ENCODE measurements at places on chromosomes 11 and 22. TPM values are rescaled to one million over a fixed set of nuclear protein-coding genes. Genes with fewer than 3 reads are reported as not detected.

The ASPHD2 gene
- total RNA-seq: 6.5 TPM

The MOGAT2 gene
- total RNA-seq: not detected

The SNU13 gene
- total RNA-seq: 149 TPM

The SEC14L6 gene
- total RNA-seq: 8.1 TPM

The DEUP1 gene
- not detected for total RNA-seq

The MUC6 gene
- total RNA-seq: not detected

The MS4A15 gene
- total RNA-seq: not detected

The HTR3B gene
- total RNA-seq: not detected
